ENCODE measurements at places on chromosomes 1 and 21.

DNA sequence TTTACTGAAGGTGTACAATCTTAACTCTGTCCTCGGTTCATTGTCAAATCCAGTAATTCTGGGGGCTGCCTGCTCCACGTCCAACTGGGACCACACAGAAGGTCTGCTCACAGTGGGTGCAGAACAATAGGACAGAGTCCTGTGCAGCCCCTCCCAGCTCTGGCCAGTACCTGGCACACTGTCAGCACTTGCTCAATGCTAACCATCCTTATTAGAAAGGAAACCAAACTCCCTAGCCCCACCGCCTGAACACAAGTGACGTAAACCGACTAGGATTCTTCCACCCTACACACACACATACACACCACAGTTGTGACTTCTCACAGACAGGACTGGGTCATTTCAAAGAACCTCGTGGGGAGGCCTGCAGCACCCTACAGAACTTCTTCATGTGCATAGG lies 5.2 kb downstream of the BCAR3 start:
- no peak for DNase-seq

DNA sequence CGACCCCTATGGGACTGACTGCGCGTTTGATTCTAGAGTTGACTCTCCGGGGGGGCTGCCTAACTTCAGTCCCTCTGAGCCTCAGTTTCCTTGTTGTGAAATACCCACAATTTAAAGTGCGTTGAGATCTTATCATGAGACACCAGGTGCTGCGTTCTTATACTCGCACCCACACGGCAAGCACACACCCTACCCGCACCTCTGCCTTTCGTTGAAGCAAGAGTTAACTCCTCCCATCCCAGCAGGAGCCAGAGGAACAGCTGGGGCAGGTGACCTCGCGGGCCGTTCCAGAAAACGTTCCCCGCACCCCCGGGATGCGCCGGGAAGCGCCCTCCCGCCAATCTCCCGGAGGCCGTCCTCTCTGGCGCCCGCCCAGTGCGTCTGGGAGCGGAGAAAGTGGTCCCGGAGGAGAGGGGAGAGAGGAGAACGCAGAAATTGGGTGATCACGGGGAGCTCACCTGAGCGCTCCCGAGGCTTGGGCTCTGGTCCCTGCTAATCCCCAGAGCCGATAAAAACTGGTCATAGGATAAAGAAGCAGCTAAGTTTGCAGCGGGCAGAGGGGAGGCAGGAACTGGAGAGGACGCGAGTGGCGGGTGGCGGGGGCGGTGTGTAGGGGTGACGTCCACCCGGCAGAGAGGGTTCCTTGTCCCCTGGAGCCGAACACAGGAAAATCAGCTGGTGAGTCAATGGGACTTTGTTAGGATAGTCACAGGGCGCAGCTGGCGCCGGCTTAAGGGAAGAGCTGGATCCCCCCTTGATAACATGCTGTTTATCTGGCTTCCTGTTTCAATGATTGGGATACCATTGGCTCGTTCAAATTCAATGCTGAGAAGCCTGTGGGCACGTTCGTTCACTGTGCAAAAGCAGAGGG lies 869 bp downstream of the NAV1 start:
- peak; percentile 90 for DNase-seq

DNA sequence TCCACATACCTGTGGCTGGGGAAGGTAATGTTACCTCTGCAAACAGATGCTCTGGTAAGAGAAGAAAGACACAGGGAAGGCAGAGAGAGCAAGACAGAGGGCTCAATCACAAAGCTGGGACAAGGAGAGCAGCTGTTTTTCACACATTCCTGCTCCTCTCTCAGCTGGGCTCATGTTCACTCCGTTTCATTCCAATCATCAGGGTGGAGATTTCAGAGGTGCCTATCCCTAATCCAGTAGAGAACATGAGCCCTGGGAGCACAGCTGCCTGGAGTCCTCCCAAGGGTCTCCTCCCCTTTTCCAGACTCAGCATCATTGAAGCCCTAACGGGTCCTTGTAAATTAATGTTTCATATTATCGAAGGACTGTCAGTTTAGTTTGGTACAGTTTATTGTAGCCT lies 19.4 kb downstream of the GADD45A start:
- no peak for DNase-seq

- DNase-seq, result peak; percentile 97
These were observed 153.4 kb downstream of the DHRS3 start for GRCh38 chr1:12464598-12465056.

DNA sequence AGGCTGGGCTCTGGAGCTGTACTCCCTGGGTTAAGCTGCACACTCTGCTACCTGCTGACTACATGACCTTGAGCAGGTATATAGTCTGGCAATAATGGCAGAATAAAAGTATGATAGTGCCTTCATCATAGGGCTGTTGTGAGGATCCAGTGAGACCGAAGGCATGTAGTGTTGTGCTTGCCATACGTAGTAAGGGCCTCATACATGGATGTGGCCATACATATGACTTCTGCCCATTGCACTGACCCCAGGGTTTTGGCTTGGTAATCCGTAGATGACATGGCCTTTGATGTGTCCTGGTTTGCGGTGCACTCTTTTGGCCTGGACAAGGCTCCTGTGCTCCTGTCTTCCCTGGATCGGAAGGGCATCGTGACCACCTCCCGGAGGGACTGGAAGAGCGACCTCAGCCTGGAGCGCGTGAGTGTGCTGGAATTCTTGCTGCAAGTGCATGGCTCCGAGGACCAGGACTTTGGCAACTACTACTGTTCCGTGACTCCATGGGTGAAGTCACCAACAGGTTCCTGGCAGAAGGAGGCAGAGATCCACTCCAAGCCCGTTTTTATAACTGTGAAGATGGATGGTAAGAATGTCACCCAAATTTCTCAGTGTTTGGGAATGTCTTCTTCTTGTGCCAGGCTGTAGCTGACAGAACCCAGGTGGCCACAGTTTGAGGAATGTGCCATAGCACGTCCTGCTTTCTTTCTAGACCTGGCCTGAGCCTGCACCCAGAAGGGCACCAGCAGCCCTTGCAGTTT lies 17.0 kb upstream of the CD101 start:
- DNase-seq, result no peak

DNA sequence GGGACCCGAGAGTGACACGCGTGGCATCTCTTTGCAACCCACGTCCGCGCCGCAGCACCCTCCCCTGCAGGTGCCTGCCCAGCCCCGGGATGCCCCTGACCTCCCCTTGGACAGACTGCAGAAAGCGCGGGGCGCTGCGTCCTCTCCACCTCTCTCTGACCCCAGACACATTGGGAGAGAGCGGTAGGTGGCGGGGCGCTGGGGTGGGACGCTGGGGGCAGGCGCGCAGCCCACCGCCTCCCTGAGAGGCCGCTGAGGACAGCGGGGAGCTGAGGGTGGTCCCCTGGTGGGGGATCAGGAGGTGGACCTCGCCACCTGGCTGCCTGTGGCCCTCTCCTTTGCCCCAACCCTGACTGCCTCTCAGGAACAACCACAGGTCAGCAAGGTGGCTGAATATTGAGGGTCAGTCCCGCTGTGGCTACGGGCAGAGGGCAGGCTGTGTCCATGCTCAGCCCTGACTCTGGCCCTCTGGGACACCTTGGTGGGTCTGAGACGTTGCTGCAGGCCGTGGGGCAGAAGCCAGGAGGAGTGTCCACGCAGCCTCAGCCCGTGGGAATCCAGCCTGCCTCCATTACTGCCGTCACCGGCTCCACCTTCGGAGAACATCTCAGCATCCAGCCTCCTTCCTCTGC lies 761 bp upstream of the UBE2J2 start:
- no peak for DNase-seq

- DNase-seq, result peak; percentile 83
These were observed 27.5 kb upstream of the EPB41 start for GRCh38 chr1:28886731-28887418.

GRCh38 chr1:114235960-114236359 lies 82.3 kb upstream of the SYT6 start:
- DNase-seq, result no peak

GRCh38 chr1:212189352-212189738 lies 95.9 kb upstream of the PPP2R5A start:
- no peak for DNase-seq

GRCh38 chr1:21324368-21325141 lies 34.3 kb upstream of the ECE1 start:
- peak; percentile 99 for DNase-seq

DNA sequence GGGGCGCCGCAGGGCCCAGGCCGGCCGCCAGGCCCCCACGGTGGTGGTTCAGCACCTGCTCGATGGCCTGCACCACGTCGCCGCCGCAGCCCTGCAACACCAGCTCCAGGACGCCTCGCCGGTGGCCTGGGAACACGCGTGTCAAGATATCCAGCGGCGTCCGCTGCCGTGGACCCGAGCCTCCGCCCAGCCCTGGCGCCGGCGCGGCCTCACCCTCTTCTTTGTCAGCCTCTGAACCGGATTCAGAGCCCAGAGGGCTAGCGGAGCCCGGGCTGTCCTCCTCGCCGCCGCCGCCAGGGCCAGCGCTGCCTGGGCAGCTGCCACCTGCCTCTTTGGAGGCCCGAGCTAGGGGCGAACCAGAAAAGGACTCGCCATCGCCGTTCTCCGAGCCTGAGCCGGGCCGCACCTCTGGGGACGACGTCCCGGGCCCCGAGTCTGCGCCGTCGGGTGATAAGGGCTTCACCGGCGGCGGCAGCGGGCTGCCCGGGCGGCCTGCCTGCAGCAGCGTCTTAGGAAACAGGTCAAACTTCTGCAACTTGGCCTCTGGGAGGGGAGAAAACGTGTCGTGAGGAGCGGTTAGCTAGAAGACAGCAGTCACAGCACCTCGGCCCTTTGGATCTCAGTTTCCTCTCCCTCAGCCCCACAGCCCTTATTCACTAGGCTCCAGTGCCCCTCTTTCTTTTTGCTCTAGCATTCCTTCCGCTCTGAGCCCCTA lies 3.9 kb downstream of the DMRTA2 start:
- DNase-seq, result no peak

DNA sequence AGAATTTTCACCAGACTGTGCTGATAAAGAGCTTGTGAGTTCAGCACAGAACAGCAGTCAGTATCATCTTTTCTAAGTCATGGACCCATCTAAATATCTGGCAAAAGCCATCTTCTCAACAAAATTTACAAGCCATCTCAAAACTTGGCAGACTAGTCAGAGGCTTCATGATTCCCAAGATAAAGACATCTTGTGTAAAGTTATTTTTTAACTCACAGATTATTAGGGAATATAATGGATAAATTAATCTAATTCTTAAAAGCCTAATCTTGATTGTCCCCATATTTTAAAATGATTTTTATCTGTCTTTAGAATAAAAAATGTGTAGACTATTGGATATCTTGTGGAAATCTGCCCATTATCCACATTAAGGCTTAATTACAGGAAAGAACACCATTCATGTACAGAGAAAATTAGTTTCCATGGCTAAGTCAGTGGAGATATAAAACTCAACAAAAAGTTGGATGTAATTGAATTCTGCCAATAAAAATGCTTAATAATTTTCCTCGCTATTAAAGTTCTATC lies 159.8 kb downstream of the ZP4 start:
- DNase-seq, result no peak

DNA sequence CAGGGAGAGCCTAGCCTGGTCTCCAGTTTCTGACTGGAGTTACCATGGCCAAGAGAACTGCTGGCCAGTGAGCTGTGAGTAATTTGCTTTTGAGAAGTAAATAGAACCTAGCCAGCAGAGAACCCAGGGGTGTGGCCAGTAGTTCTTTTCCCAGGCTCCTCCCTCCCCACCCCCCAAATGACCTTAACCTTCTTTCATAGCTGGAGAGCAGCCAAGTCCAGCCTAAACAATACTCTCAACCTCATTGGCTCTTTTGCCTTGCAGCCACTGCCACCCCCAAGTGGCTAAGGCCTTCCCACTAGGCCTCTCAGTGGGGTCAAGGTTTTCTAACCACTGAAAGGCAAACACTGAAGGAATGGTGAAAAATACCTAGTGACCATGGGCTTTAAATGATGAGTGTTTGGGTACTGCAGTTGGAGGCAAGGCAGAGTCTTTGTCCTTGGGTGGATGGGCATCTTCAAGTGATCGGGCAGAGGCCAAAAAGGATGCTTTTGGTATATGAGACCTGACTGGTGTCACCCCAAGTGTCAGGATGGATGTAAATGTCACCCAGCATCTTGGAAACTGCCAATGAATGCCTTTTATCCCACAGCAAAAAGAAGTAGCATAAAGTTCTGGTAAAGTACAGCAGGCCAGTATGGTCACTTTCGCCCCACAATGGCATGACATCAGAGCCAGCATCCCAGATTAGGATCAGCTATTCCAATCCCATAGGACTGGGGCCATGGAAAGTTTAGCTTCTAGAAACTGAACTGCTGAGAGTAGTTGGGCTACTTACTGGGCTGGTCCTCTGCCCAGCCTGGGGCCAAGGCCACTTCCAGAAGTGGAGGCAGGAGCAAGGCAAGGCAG lies 3.5 kb upstream of the PIGV start:
- peak; percentile 87 for DNase-seq

GRCh38 chr1:20194757-20195461 lies 8.6 kb upstream of the PLA2G2C start:
- DNase-seq, result peak; percentile 57

- peak; percentile 99 for DNase-seq
These were observed 41.7 kb upstream of the ZNF326 start for GRCh38 chr1:89953131-89953626.

- no peak for DNase-seq
These were observed 333.8 kb downstream of the ZP4 start for GRCh38 chr1:237556911-237557310.

DNA sequence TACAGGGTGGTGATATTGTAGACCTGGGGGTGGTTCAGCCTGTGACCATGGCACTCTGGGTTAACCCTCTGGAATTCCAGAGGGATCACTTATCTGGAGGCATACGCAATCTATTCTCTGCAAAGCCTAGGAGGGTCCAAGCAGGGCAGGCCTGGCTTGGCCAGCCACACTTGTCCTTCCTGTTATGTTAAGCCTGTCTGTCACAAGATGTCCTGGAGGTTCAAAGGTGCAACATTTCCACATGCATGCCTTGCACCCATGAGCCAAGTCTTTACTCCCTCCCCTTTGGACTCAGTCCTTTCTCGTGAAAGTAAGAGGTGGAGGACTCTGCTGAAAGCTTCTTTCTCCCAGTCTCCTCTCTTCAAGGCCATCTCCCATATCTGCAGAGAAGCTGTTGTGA lies 345.1 kb downstream of the HHIPL2 start:
- no peak for DNase-seq

DNA sequence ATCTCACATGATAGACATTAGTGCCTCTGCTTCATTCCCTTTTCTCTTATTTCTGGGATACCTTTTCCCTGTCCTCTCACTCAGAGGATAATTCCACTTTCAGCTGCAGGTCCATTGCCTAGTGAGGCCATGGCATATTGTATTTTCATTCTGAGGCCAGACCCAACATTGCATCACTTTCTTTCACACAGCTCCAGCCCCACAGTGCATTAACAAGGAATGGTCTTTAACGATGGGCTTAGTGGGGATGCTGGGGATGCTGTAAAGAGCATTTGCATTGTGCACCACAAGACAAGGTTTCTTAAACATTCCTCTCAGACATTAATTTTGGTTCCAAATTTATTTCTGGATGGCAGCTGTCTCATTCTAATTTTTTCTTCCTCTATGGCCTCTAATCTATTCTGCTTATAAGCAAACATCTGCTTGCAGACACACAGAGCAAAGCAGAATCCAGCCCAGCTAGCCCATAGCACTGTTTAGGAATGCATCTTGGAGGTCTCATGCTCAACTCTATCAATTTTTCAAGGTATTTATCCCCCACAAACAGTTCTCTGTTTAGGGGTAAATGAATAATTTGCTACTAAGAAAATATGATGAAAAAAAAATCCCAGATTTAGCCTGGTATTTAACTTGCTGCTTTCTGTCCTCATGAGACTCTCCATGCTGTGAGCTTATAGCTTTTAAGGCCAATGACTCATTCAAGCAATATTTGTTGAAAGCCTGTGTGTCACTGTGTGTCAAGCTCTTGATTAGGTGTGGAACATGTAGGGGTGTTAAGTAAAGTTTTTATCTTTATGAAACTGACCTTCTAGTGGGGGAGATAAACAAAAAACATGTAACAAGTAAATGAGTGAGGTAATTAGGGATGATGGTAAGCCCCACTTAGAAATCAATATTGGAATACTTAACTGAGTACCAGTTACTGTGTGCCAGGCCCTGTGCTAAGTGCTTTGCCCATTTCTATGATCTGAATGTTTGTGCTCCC lies 44.5 kb upstream of the CCDC190 start:
- DNase-seq, result peak; percentile 83
